ENCODE measurements at places on chromosomes 2 and 18.

DNA sequence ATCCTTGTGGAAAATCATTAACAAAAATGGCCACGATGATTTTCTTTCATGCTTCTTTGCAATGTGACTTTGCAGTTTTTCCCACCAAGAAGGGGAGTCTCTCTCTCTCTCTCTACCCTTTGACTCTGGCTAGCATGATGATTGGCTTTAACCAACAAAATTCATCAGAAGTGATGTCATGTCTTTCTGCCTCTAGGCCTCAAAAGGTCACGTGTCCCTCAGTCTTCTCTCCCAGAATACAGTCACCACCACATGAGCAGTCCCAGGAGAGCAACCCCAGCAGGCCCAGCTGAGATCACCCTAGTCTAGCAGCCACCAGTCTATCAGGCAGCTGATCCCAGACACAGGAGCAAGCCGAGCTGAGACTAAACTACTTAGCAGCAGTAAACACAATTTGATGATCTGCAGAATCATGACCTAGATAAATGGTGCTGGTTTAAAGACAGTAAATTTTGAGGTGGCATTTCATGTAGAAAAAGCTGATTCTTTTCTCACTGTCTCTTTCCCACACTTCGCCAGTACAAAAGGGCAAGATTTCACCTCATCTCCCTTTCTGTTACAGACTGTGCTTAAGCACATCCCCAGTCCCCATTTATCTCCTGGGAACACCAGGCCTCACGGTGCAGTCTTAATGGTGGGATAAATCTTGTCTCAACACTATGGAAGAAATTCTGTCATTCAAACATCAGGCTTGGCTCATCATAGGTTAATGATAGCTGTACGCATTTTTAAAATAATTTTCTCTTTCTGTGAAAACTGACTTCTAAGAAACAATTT lies 132.7 kb downstream of the SCG2 start:
- no peak for DNase-seq

DNA sequence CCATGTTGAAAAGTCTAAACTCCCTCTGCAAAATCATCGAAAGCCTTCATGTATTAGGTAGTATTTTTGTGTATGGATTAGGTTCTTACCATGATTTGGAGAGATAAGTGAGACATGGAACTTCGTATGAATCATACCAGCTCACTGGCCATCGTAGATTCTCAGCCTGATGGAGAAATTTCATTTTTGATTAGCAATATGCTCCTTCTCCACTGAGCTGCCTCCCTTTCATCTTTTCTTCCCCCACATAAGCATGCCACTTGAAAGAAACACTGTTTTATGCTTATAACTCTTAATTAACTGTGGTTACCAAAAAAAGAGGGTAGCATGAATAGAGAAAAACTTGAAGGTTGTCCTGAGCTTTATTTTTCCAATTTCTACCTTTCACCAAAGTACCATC lies 111.9 kb downstream of the NCK2 start:
- DNase-seq, result no peak

DNA sequence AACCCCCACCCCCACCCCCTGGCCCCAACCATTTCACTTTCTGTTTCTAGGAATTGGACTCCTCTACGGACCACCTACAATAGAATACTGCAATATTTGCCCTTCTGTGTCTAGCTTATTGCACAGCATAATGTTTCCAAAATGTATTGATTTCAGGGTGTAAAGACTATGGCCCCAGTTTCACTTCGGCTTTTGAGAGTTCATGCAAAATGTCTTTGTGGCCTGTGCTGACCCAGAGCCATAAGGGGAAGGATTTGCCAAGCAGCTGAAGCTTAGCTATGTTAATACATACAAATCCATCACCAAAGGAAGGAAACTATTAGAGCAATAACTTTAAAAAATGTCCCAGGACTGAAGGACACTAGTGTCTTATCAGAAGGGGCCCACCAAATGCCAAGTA lies 11.2 kb upstream of the ATP9B start:
- DNase-seq, result no peak

- no peak for DNase-seq
Observed at GRCh38 chr2:47554311-47554905, 151.5 kb downstream of the MSH2 start.

DNA sequence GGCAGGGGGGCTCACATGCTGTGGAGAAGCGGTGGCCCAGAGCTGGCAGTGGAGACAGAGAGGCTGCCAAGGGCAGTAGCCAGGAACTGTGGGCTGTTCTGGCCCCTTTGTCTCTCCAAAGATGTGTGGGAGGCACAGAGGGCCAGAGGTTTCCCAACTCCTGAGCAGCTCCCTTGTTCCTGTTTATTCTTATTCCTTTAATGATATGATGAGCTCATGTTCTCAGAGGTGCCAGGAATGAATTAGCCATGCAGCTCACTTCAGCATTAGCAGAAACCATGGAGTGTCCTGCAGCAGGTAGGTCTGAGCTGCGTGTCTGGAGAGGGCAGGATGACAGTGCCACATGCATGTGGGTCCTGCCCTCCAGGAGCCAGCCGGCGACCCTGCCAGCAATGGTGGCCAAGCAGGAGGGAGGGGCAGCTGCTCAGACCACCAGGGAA lies 77.9 kb upstream of the FZD7 start:
- no peak for DNase-seq

GRCh38 chr2:128818704-128819491 lies 500.2 kb upstream of the HS6ST1 start:
- DNase-seq, result no peak

- no peak for DNase-seq
Observed at GRCh38 chr2:187819624-187820023, 265.4 kb upstream of the TFPI start.

GRCh38 chr2:147684903-147685302 lies 159.9 kb upstream of the ACVR2A start:
- no peak for DNase-seq

DNA sequence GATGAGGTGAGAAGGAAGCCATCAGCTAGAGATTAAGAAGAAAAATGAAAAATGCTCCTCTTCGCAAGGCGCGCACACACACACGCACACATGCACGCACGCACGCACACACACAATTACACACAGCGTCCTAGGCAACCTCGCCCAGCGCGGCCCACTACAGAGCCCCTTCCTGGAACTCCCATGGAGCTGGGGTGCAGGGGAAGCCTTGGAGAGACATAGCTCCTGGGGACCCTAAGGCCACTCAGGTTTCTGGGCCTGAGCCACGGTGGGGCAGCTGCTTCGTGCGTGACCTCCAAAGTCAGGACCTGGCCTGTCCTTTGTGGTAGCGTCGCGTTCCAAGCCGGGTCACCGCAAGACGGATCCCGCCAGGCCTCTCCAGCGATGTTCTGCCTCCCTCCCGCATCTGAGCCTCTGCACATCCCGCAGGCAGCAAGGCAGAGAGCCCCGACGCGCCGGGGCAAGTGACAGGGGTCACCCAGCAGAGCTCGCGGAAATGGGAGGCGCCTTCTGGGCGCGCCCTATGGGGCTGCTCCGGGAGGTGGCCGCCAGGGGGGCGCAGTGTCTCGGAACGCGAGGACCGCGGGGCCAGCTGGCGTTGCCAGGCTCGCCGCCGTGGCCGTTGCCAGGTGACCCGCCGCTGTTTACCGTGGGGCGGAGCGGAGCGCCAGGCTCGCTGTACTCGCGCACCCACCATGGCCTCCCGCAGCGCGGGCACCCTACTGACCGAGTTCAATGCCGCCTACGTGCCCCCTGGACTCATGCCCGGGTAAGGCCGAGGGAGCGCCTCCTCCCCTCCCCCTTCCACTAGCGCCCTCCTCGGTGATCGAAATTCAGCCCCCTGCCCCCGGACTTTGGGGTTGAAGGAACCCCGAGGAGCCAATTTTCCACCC lies 79.0 kb downstream of the CIB4 start:
- peak; percentile 61 for DNase-seq

DNA sequence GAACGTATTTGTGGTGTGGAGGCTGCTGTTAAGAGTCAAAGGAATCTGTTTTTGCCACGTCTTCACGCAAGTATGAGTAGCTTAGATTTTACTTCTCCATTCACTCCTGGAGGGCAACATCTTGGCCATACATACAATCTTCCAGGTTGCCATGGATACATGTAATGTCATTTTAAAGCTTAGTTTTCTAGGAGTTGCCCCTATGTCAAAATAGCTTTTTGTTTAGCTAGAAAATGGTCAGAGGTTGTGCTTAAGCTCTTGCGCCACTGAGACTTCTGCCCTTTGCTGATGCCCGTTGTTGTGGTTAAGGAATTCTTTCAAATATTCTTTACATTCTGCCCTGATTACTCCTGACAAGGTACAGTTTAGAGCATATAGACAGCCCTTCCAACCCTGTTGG lies 245.4 kb upstream of the TFPI start:
- no peak for DNase-seq

GRCh38 chr2:148874868-148875341 lies at the start of gene KIF5C:
KIF5C (plus strand) TSS chr2:148875227; CDS start chr2:148875618, 391 bp downstream.
- peak; percentile 87 for DNase-seq

GRCh38 chr2:44171018-44171417 lies 2.3 kb downstream of the PPM1B start:
- DNase-seq, result no peak

GRCh38 chr2:144582651-144583380 lies 62.9 kb upstream of the ZEB2 start:
- DNase-seq, result no peak

DNA sequence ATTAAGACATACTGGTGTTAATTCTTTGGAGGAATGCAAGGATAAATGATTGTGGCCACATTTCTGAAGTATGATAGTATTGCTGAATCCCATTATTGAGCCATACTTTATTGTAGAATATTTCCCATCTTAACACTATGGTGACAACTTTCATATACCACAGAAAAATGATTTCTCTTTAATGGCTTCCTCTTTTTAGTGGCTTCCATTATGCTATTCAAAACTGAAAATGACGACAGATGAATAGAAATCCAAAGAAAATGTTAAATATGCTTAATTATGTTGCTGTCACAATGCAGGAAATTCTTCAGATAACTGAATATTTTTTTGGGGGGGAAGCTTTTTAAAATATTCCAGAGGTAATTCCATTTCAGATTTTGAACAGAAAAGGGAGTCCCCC lies 88.9 kb upstream of the TMEM200C start:
- DNase-seq, result no peak

- no peak for DNase-seq
Observed at GRCh38 chr18:58596265-58596681, 32.6 kb downstream of the ALPK2 start.

DNA sequence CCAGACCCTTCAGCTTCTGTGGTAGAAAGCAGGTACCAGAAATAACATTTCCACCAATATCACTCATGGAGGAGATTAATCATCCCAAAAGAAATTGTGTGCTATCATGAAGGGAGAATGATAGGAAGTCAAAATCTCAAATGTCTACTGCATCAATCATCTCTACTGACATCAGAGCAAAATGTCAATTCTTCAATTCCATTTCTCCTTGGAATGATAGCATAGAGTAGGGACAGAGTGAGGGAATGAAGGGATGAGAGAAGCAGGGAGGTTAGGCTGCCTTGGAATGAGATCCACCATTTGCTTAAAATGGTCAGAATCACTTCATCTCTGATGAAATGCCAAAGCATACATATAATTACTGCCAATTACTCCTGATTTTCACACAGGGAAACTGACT lies 371.8 kb upstream of the ACVR2A start:
- DNase-seq, result no peak

DNA sequence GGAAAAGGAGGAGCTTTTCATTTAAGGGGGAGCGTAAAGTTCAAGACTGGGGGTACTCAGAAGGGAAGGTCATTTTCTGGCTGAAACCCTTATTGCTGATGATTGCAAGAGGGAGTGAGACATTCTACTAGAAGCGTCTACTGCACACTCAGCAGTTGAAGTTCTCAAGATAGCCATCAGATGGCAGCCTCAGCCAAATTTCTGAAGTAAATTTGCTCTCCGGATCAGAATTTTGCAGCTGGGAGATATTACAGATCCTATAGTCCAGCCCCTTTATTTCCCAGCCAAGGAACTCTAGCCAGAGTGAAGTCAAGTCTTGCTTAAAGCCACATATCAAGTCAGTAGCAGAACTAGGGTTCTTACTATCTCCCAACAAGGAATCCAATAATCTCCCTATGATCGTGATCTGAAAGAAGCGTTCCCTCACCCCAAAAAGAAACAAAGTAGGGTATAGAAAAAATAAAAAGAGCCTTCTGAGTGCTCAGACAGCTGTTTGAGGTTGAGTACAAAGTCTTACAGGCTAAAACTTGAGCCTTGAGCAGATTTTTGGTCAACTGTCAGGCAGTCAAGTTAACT lies 24.0 kb downstream of the RAX start:
- DNase-seq, result peak; percentile 79
